Activated CD4-positive, alpha-beta T cell treated with anti-CD3 and anti-CD28 coated beads, Interleukin-2, amount 10 ng/mL, durations not matched to agents 7 days and 5 days (primary cell): ENCODE measurements at places on chromosomes 13 and 19. TPM values are rescaled to one million over a fixed set of nuclear protein-coding genes. Genes with fewer than 3 reads are reported as not detected.

Gene CLDN10
- total RNA-seq: not detected

Gene C19orf33
- total RNA-seq: not detected

Gene CADM4
- total RNA-seq: 0.12 TPM

Gene DNAJB1
- total RNA-seq: 89.7 TPM

- H3K4me1 ChIP-seq: no peaks in the 10 kb centered on the region
- no peak overlapping the region for H3K27ac ChIP-seq
- no peak overlapping the region for H3K4me3 ChIP-seq
- H3K36me3 ChIP-seq: no peaks in the 10 kb centered on the region
- no peaks in the 10 kb centered on the region for H3K27me3 ChIP-seq
These were observed 24.4 kb downstream of the FAM124A start for GRCh38 chr13:51246418-51247277.

DNA sequence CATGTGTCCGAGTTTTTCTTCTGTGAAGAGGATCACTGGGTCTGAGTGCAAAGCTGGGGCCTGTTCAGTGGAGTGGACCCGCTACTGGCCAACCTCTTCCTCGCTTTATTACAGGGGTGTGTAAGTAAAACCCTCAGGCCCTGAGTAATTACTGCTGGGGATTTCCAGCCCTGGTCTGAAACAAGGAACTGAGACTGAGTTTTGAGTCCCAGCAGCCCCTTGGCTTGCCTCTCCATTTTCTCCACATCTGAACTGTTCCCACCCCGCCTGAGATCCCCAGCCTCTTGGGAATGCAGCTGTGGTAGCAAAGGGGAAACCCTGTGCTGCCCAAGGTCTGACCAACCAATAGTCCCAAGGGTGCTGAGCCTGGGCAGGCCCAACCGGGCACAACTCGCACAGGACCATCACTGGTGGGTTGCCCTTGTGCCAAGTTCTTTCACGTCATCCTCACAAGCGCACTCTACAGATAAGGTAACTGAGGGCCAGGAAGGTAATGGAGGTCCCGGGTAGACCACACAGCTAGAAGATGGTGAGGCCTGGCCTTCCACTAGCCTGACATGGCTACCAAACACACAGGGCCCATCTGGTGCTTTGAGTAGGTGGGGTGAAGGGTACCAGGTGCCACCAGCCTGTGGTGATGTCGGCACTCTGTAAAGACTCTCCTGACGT lies 13.7 kb upstream of the SLC35E1 start:
- no peak for DNase-seq
- peaks cover 87% of the 10 kb centered on the region for H3K4me1 ChIP-seq
- no peaks in the 10 kb centered on the region for H3K36me3 ChIP-seq

- H3K4me3 ChIP-seq: no peak overlapping the region
- H3K27ac ChIP-seq: no peak overlapping the region
- peaks cover 19% of the 10 kb centered on the region for H3K4me1 ChIP-seq
- DNase-seq: no peak
These were observed 43.1 kb downstream of the PCCA start for GRCh38 chr13:100131863-100132574.

GRCh38 chr13:79581870-79582315 lies 100.9 kb downstream of the NDFIP2 start:
- H3K36me3 ChIP-seq: no peaks in the 10 kb centered on the region
- DNase-seq: no peak
- H3K27me3 ChIP-seq: peaks cover 5% of the 10 kb centered on the region
- no peaks in the 10 kb centered on the region for H3K4me1 ChIP-seq
- H3K4me3 ChIP-seq: no peak overlapping the region
- H3K27ac ChIP-seq: no peak overlapping the region
